ENCODE measurements at places on chromosomes 7 and 10. TPM values are rescaled to one million over a fixed set of nuclear protein-coding genes. Genes with fewer than 3 reads are reported as not detected.

- no peak overlapping the region for H3K4me3 ChIP-seq
- H3K27ac ChIP-seq: no peak overlapping the region
- no peak for DNase-seq
- no peaks in the 10 kb centered on the region for H3K36me3 ChIP-seq
- no peaks in the 10 kb centered on the region for H3K27me3 ChIP-seq
These were observed 2.5 kb downstream of the SAP25 start for GRCh38 chr7:100570954-100571828.

Gene ZP3
- 1.3 TPM for total RNA-seq

Gene C10orf67
- 0.85 TPM for total RNA-seq

Gene TACC2
- total RNA-seq: 266 TPM

Measured in heart right ventricle (tissue), 16 donors.